ENCODE measurements at places on chromosomes 16 and 17.

DNA sequence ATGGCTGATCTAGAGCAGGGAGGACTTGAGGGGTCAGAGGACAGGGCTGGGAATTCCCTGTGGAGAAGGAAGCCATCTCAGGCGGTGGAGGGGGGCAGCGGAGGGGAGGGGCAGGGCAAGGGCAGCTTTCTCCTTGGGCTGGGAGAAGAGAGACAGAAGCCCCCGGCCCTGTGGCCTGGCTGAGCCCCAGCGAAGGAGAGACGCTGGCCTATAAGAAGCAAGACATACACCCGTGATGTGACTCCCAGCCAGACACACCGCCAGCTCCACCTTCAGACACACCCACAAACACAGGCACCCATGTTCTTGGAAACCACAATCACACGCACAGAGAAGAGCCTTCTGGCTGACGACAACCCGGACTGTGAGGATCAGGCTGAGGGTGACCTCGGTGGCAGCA lies 10.0 kb downstream of the TRPV3 start:
- no peak for DNase-seq

- no peak for DNase-seq
Observed at GRCh38 chr16:82761236-82761635, 134.5 kb downstream of the CDH13 start.

DNA sequence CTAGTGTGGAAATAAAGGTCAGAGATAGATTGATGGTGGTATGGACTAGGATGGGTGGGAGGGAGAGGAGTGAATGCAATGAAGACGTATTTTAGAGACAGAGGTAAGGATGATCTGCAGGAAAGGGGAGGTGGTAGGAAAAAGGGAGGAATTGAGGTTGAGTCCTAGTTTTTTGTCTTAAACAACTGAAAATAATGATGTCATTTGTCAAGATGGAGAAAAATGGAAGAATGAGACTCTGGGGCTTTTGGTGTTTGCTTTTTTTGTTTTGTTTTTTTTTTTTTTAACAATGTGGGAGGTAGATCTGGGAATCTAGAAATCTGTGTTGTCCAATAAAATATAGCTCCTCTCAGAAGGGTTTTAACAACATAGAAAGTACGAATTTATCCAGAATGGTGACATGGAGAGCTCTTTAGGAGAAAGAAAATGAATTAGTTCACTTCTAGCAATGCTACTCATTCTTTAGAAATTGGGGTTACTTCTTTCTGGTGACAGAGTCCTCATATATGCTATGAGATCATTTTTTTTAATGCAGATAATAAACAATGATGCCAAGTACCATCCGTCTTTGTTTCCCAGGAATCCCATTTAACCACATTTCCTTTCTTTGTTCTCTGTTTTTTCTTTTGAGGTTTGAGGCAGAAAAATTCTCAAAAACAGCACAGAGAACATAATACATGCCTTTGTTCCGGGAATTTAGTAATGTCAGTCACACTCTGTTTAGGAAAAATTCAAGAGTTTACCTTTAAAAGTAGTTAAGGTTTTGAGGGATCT lies 225.3 kb upstream of the COX10 start:
- no peak for DNase-seq

DNA sequence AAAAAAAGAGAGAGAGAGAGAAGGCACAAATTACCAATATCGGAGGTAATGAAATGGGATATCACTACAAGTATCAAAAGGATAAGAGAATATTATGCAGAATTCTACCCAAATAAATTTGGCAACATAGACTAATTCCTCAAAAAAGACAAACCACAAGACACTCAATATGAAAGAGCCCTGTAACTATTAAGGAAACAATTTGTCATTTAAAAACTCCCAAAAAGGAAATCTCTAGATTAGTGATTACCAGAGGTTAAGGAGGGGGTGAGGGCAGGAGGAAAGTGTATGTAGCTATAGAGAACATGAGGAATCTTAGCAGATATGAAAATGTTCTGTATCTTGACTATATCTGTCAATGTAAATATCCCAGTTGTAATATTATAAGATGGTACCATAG lies 54.0 kb downstream of the CFDP1 start:
- DNase-seq = no peak

GRCh38 chr17:63850401-63850800 lies 7.9 kb upstream of the SMARCD2 start:
- DNase-seq = no peak

- DNase-seq = no peak
Observed at GRCh38 chr17:6914711-6915110, 81.1 kb upstream of the ALOX12 start.

DNA sequence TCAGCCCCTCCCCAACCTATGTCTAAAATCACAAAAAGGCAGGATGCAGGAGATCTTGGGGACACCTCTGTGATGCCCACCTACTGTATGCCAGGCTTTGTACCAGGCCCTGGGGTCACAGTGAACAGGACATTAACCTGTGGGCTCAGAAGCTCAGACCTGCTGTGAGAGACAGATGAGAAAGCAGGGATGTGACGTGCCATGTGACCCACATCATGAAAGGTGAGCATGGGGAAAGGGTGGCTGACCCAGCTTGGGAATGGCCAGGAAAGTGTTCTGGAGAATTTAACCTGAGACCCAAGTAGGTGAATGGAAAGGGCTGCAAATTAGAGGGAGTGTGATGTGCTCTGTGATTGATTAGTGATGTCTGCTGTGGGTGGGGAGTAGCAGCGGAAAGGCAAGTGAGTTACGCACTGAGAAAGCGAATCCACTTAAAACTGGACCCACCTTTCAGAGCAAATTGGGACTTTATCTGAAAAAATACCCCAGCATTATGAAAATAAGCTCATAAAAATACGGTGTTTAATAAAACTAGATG lies 132.2 kb downstream of the IRF8 start:
- no peak for DNase-seq

DNA sequence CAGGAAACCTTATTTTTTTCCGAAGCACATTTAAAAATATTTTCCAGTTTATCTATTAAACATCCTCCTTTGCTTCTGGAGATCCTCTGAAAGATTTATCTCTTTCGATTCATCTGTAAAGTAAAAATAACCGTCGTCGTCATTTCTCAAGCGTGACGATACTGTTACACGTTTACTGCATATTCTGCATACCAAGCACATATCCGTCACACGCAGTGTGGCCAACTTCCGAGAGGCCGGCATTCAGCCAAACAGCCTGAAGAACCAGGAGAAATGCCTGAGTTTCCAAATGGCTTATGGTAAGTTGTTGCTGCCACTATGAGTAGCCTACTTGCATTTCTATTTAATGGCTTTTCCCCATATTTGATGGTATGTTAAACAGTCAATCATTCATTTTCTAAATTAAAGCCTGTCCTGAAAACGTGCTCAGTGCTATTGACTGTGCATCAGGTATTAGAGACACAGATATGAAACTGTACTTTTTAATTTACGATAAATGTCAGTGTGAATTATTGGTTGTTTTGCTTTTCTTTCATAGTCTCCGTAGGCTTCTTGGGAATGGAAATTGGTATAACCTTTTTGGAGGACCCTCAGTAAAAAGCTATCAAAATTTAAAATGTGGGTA lies 275.7 kb downstream of the WWOX start:
- no peak for DNase-seq

DNA sequence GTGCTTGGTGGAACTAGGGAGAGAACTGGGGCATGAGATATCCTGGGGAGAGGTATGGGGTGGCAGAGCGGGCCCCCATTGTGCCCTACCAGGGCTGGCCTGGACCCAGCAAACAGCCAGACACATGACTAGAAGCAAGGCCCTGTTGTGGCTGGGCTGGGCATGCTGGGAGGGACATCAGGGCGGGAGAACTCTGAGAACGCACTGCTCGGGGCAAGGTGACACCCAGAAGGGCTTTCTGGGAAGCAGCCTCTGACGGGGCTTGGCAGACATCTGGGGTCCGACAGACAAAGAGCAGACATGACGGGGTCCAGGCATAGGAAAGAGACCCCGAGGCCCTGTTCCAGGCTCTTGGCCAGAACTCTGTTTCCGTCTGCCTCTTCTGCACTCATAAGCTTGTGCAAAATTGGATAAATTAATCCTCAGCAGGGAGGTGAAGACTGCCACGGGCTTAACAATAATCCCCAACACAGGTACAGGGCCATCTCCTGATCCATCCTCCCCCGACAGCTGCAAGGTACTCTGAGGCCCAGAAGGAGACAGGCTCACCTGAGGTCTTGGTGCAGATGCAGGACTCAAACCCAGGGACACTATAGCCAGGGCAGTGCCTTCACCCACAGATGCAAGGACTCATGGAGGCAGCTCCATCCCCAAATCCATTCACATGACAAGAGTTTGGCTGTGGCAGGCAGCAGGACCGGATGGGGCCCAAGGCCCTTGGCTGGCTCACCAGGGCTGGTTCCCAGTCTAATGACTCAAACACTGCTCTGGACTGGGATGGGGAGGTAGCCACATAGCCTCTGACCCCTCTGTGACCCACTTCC lies 5.4 kb downstream of the SREBF1 start:
- no peak for DNase-seq

GRCh38 chr16:1220841-1221627 lies 4.0 kb downstream of the TPSG1 start:
- DNase-seq = no peak

- no peak for DNase-seq
Observed at GRCh38 chr17:44887971-44888954, 11.0 kb downstream of the EFTUD2 start.

DNA sequence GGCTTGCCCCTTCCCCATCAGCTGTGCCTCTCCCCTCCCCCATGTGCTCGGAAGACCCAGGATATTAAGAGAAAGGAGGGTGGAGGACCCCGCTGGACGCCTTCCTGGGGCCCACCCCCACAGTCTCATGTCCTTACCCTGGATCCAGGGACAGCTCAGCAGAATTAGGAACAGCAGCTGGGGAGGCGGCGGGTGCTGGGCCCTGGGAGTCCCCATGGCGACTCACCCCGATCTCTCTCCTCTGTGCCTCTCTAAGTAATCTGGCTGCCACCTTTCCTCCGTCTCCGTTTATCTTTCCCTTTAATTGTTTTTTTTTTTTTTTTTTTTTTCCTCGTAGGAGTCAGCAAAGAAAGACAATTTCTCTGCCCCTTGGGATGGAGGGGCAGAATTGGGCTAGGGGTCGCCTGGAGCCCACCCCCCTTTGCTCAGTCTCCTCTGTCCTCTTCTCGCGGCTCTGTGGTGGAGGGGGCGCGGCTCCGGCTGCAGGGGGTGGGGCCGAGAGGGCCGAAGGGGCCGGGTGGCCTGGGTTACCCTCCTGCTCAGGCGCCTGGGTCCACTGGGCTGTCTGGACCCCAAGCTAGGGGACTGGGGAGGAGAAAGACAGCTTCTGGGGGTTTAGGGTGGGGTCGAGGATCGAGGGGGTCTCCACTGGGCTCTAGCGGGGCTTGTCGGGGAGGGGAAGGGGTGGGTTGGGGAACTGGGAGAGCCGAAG lies 390 bp downstream of the SEZ6L2 start:
- no peak for DNase-seq

- DNase-seq = no peak
Observed at GRCh38 chr16:16869746-16870145, 490.8 kb downstream of the NPIPA7 start.

DNA sequence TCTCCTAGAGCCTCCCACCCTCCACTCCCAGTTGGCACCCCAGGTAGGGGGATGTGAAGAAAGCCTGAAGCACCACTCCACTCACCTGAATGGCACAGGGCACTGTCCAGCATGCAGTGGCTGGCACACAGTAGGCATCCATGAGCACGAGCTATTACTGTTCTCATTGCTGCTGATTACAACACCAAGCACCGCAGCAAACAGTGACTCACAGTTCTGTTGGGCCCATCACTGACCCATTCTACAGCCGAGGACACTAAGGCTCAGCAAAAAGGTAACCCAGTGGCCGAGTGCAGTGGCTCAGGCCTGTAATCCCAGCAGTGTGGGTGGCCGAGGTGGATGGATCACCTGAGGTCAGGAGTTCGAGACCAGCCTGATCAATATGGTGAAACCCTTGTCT lies 2.7 kb downstream of the ZSCAN10 start:
- no peak for DNase-seq

DNA sequence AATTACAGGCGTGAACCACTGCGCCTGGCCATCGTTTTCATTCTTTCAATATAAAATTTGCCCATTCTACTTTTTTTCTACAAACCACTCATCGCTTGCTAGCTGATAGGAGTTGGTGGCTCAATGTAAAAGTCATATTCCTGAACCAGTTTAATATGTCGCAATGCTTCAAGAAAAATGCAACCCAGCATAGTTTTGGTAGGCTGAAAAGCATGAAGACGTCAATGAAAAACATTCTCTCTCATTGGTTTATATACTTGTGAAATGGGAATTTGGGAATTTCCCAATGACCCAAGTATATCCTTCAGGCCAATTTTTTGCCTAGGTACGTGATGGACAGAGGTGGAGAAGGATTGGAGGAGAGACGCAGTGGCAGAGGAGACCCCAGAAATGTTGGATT lies 26.9 kb downstream of the USP43 start:
- no peak for DNase-seq

GRCh38 chr16:81848306-81848853 lies 69.3 kb downstream of the PLCG2 start:
- no peak for DNase-seq

GRCh38 chr16:83392743-83393142 lies 415.0 kb upstream of the HSBP1 start:
- no peak for DNase-seq

DNA sequence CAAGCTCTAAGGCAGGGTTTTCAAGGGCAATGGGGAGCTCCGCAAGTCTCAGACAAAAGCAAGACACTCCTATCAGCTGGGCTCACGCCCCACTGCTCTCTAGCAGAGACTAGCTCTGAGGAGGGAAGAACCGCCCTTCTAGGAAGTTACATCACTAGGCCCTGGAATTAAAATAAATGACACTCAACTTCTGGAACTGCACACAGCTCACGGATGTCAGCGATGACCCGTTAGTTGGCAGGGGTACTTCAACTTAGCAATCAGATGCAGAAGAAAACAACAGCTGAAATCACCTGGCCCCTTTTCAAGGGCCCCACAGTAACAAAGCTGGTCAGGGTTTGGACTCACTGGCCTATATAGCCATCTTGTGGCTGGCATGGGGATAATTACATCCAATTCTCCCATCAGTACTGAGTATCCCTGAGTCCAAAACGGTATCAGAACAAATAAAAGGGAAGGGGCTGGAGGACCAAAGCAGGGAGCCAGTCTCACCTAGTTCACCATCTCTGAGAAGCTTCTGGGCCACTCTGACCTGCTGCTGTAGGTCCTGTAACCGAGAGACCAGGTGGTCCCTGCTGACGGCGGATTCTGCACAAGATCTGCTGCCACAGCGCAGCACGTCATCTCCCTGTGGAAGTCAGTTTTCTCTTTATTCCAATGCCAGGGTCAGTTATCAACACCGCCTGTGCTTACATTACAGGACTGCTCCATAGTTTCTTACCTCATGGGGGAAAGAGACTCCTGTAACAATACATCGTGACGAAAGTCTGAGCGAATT lies 22.2 kb downstream of the SERPINF1 start:
- DNase-seq = peak; percentile 86

GRCh38 chr16:54554581-54554980 lies 268.0 kb upstream of the IRX3 start:
- no peak for DNase-seq

DNA sequence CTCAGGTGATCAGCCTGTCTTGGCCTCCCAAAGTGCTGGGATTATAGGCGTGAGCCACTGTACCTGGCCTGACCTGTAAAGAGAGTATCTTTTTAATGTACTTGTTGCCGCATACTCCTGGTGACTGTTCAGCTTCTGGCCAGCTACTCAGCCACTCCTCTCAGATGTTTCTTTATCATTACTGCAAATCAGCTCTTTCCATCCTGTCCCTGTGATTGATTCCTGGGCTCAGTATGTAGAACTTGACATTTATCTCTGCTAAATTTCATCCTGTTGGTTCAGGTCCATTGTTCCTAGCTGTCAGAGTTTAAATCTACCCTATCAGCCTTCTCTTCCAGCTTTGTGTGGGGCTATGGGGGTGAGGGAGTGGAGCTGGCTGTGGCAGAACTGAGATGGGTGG lies 211.5 kb upstream of the ASIC2 start:
- no peak for DNase-seq

Measured in hematopoietic multipotent progenitor cell treated with erythropoietin and hydrocortisone succinate and interleukin-3 and kit ligand, for 17 days (in vitro differentiated cells).